Stimulated activated CD4-positive, alpha-beta T cell treated with anti-CD3 and anti-CD28 coated beads, TNF-alpha, amount 100 ng/mL, for 24 hours (primary cell): ENCODE measurements at places on chromosomes 6 and 20.
A peak's percentile ranks its signal among the peaks of the same experiment; 100 is the strongest.

DNA sequence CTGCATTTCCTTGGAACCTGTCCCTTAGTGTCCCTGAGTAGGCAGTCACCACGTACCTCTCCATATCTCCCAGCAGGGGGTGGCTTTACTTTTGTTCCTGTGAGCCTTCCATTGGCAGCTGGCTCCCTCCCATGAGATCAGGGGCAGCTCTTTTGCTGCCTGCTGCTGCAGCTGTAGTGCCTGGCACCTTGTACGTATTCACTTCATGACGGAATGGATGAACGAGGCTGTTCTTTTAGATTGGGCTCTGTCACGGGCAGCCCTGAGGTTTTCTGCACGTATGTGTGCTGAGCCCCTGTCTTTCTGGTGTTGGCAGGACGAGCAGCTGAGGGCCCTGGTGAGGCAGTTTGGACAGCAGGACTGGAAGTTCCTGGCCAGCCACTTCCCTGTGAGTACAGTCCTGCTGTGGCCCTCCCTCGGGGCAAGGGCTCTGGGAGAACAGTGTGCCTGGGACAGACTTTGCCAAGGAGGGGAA lies 14.6 kb downstream of the MYBL2 start:
- DNase-seq = no peak

GRCh38 chr6:147159536-147160374 lies 44.5 kb upstream of the STXBP5 start:
- no peak for DNase-seq

- no peak for DNase-seq
These were observed 57.4 kb downstream of the EZR start for GRCh38 chr6:158761746-158762145.

DNA sequence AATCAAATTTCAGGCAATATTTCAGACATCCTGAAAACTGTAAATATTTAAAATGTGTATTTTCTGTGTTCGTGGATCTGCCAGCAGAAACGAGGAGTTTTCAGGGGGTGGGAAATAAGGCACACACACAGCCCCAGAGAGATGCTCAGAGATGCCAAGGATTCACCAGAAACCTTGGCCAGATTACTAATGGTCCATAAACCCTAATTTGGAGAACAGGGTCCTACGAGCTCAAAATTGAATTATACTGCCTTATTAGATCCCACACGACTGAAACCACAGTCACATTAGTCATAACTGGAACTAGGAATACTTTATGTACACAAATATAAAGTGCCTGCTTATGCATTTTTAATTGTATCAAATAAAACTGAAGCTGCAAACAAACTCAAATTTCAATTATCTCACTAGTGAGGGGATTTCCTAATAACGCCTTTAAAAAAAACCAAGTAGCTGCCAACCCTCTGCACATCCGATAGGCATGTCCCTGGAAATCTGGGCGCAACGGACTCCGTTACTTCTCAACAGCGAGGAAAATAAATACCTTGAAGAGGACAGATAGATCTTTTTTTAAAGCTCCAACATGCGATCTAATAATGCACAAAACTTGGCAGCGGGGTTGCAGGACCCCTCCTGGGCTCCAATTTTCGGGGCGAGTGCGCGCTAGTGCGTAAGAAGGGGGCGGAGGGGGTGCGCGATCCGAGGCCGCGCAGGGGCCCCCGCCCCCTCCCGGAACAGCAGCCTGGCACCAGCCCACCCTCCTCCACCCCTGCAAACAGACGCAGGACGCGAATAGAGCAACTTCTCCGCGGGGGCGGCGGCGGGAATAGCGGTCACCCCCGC lies 897 bp downstream of the CHD6 start:
- peak; percentile 7 for DNase-seq

DNA sequence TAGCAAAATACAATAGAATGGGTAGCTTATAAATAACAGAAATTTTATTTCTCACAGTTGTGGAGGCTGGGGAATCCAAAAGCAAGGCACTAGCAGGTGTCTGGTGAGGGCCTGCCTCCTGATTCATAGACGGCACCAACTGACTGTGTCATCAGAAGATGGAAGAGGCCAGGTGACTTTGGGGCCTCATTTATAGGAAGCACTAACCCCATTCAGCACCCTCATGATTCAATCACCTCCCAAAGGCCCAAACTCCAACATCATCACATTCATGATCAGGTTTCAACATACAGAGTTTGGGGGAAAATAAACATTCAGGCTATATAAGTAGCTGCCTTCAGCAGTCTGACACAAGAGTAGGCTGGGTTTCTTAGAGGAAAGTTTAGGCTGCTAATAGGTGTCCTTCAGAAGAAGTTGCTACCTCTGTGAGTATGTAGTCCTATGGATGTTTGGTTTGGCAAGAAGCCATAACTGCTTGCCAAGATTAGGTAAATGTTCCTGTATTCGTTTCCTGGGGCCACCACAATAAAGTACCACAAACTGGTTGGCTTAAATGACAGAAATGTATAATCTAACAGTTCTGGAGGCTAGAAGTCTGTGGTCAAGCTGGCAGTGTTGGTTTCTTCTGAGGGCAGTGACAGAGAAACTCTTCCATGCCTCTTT lies 48.8 kb downstream of the NT5E start:
- DNase-seq = no peak
